Natural killer cell treated with Interleukin-12 subunit alpha and Interleukin-12 subunit beta and Interleukin-15 and Interleukin-18, amount 100 ng/mL, for 72 hours (primary cell): ENCODE measurements at places on chromosomes 5 and 9. TPM values are rescaled to one million over a fixed set of nuclear protein-coding genes. Genes with fewer than 3 reads are reported as not detected.

PBX3 gene
- 40.2 TPM for total RNA-seq

LCN15 gene
- total RNA-seq = not detected

GPR21 gene
- total RNA-seq = 3.0 TPM

SPATA31A7 gene
- not detected for total RNA-seq

PAEP gene
- not detected for total RNA-seq

HMMR gene
- total RNA-seq = 31.4 TPM

LMX1B gene
- not detected for total RNA-seq

SLC46A2 gene
- not detected for total RNA-seq

FCN2 gene
- not detected for total RNA-seq

CDH6 gene
- total RNA-seq = not detected

C9orf153 gene
- total RNA-seq = 0.43 TPM

SLC27A4 gene
- total RNA-seq = 32.3 TPM

- no peak for DNase-seq
Observed at GRCh38 chr5:181190711-181191525, 14.1 kb downstream of the TRIM7 start.

- no peak for DNase-seq
Observed at GRCh38 chr5:32786311-32786710, 75.2 kb downstream of the NPR3 start.

GRCh38 chr5:126777975-126778674 is 1.2 kb downstream of the LMNB1 start:
- peak; percentile 96 for DNase-seq

DNA sequence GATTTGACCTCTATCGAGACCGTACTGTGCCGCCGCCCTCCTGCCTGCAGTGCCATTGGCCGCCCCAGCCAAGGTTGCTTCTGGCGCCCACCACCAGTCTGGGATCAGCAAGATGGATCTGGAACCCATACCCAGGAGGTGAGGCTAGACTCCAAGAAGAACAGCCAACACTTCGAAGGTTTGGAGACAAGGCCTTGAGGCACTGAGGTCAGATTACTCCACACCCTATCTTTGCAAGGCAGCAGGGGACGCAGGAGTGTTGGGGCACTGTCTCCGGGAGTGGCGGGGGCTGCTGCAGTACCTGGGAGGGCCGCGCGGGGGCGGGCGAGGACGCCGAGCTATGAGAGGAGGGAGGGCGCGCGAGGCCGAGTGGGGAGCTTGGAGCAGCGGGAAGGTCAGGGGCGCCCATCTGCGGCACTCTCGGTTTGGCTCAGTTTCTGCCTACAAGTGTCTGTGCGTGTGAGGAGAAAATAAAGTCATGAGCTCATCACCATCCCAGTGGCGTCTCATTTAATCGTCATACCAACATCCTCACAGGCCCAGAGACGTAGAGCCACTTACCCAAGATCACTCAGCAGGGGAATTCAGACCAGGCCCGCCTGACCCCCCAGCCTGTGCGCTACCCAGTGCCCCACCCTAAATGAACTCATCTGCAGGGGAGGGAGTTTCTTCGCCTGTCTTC is 20.5 kb upstream of the PSD2 start:
- peak; percentile 85 for DNase-seq

- DNase-seq = no peak
Observed at GRCh38 chr9:21681641-21682040, 120.8 kb upstream of the MTAP start.

DNA sequence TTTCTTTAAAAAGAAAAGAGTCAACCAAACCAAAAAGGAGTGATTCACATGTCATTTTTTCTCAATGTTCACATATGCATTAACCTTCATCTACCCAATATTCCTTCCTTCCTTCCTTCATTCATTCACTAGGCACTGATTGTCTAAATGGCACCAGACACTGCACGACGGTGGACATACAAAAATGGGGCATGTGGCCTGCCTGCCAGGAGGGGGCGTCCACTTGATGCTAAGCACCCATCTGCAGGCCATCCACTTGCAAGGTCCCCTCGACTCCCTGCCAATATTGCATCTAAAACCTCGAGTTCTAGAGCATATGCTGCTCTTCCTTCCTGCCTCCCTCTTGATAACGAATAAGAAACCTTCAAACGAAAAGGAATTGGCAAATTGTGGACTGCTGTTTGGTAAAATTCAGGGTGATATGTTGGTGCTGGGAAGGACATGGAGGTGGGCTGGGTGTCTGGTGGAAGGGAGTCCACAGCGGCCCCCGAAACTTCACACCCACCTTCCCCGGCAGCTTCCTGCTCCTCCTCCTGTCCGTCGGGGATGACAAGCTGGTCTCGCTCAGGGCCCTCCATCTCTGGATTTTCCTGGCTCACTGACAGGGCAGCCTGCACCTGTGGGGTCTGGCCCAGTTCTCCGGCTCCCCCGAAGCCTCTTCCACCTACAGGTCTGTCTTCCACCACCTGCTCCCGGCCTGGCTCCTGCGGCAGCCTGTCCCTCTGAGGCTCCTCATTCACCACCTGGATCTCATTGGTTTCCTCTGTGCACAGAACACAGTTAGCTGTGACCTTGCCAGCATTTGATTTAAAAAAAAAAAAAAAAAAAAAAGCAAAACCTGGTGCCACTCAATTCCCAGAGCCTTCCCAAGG is 64.3 kb downstream of the GOLM1 start:
- DNase-seq = no peak

DNA sequence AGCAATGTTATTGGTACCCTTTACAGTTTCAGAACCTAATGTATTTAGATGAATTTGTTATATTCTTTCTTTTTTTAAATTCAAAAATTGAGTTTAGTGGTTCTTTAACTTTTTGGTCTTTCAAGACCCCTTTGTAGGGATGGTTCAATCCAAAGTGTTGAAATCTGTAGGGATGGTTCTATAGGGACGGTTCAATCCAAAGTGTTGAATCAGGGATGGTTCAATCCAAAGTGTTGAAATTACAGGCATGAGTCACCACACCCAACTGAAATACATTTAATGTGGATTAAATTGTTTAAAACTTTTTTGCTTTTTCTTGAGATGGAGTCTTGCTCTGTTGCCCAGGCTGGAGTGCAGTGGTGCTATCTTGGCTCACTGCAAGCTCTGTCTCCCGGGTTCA is 30.6 kb downstream of the SNX2 start:
- DNase-seq = no peak

- DNase-seq = no peak
Observed at GRCh38 chr5:155211764-155212163, 198.2 kb downstream of the KIF4B start.

GRCh38 chr9:87340391-87340790 is 157.3 kb upstream of the DAPK1 start:
- DNase-seq = no peak

GRCh38 chr9:6096821-6097220 is 81.4 kb upstream of the RANBP6 start:
- DNase-seq = no peak

GRCh38 chr5:86644843-86645242 is 27.1 kb downstream of the COX7C start:
- no peak for DNase-seq

DNA sequence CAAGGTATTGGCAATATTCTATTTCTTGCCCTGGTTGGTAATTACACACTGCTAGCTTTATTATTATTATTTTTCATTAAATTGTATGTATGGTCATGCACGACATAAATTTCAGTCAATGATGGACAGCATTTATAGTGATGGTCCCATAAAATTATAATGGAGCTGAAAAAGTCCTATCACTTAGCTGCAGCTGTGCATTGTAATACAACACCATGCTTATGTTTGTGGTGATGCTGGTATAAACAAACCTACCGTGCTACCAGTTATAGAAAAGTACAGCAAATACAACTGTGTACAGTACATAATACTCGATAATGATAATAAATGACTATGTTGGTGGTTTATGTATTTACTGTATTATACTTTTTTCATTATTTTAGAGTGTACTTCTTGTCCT is 65.5 kb downstream of the NR3C1 start:
- DNase-seq = no peak

DNA sequence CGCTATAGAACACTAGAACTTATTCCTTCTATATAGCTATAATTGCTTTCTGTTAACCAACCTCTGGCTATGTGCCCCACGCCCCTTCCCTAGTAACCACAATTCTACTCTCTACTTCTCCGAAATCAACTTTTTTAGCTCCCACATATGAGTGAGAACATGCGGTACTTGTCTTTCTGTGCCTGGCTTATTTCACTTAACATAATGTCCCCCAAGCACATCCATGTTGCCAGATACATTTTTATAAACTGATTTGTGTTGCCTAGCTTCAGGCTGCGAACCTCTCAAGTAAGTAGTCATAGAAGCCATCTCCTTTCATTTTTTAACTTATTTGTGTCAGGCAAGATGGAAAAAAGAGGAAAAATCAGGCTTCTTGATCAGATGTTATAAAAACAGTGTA is 249.5 kb downstream of the TMEM167A start:
- no peak for DNase-seq

DNA sequence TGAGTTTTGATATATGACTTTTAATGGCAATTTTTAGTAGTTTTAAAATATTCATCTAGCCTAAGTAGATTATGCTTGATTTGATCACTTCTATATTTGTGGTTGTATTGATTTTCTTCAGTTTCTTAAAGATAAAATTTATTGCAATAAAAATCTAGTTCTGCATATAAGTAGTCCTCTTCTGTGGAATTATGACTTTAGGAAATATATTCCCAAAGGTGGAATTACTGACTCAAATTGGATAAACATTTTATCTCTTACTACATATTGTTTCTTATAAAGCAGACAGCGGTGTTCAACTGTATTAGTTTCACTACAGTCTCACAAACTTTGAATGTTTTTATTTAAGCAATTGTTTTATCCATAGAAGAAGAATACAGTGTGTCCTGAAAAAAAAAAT is 883.0 kb upstream of the SEMA6A start:
- DNase-seq = no peak

DNA sequence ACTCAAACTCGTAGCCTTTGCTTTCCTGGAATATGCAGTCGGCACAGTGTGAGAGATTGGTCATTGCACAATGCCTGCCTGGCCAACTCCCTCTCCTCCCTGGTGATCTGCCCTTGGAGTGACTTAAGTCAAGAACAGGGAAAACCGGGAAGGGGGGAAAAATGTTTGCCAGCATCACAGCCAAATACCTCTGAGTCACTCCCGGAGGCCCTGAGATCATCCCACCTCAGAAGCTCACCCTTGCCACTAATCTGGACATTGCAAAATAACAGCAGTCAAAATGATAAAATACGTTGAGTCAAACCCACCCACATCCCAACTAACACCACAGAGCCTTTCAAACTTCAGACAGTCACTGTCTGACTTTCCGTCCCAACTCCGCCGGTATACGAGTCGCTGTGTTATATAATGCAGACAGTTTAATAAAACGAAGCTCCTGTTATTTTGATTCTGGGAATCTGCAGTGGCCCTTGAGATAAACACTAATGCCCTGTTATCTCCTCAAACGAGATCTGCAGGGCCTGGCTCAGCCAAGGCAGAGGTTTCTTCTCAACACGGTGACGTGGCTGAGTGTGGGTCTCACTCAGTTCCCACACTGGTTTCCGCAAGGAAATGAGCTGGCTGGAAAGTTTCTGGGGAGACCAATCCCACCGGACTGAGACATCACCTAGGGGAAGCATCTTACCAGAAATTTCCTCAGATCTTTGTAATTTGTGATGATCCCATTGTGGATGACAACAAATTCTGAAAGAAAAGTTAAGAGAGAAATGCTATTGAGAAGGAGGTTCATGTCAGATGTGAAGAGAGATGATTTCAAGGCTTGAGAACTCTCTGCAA is 22.1 kb downstream of the GFPT2 start:
- DNase-seq = no peak

DNA sequence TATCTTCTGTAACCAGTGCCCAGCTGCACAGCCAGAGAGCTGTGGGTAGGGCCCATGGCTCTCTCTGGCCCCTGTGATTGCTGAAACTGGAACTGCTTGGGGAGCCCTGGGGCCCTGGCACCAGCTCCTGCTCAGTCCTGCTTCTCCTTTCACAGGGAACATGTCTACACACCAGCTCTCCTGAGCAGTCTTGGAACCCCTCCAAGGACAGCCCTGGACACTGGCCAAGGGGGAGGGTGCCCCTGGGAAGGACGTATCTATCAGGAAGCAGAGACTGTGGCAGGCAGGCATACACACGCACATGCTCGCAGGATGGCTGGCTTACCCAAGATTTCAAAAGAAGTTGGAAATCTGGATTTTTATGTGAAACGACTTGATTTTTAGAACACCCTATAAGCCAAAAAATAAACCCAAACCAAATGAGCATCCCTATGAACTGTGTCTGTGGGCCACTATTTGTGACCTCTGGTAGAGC is 8.8 kb upstream of the TRAF1 start:
- DNase-seq = no peak

- DNase-seq = peak; percentile 81
Observed at GRCh38 chr9:35114113-35114839, 1.4 kb downstream of the ATOSB start.

GRCh38 chr5:54774281-54775170 is 210.9 kb downstream of the ESM1 start:
- no peak for DNase-seq

- no peak for DNase-seq
Observed at GRCh38 chr9:70580606-70581195, 166.2 kb upstream of the KLF9 start.

- no peak for DNase-seq
Observed at GRCh38 chr5:153678617-153679329, 188.3 kb downstream of the GRIA1 start.

DNA sequence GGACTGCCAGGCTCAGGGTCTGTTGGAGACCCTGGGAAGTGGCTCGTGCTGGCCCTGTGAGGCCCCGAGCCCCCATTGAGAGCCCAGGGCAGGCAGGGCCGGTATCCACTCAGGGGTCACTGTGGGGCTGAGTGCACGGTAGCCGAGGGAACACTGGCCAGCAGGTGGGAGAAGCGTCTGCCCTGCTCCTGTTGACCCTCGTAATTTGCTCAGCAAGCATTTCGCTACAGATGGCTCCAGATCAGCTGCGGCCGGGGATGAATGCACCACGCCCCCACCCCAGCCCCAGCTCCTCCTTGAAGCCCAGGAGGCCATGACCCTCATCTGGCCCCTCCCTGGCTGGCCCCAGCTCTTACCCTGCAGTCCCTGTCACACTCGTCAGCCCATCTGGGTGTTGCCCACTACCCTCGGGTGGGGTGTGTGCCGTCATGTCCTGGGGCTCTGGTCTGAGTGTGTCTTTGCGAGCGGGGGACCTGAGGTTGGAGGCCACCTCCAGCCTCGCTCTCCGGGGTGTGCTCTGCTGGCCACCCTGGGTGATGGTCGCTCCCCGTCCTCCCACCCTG is 6.1 kb upstream of the NRARP start:
- DNase-seq = peak; percentile 54

- DNase-seq = no peak
Observed at GRCh38 chr9:91820126-91820750, 129.8 kb downstream of the ROR2 start.

DNA sequence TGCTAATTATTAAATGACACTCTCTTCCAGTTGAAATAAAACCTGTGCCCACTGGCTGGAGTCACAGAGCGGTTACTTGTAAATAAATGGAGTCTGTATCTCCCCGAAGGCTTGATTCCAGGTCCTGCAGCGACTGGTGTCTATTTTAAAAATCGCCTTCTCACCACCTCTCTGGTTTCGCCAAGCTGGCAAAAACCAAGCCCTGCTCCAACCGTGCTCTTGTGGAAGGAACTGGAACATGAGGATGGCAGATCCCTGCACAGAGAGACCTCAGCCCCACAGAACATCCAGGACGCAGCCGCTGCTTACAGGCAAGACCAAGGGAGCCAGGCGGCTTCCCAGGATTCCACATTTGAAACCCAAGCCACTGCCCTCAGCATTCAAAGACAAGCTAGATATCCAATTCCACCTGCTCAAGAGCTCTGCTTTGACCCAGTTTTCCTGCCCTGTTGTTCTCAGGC is 15.0 kb downstream of the SEMA4D start:
- DNase-seq = no peak

GRCh38 chr5:178104492-178104891 is 8.8 kb upstream of the N4BP3 start:
- DNase-seq = no peak
